Activated CD4-positive, alpha-beta memory T cell treated with anti-CD3 and anti-CD28 coated beads for 36 hours (primary cell): ENCODE measurements at places on chromosomes 1 and 21. TPM values are rescaled to one million over a fixed set of nuclear protein-coding genes. Genes with fewer than 3 reads are reported as not detected.

GRCh38 chr1:213723187-213723586 is 264.6 kb upstream of the PROX1 start:
- DNase-seq, result no peak

DNA sequence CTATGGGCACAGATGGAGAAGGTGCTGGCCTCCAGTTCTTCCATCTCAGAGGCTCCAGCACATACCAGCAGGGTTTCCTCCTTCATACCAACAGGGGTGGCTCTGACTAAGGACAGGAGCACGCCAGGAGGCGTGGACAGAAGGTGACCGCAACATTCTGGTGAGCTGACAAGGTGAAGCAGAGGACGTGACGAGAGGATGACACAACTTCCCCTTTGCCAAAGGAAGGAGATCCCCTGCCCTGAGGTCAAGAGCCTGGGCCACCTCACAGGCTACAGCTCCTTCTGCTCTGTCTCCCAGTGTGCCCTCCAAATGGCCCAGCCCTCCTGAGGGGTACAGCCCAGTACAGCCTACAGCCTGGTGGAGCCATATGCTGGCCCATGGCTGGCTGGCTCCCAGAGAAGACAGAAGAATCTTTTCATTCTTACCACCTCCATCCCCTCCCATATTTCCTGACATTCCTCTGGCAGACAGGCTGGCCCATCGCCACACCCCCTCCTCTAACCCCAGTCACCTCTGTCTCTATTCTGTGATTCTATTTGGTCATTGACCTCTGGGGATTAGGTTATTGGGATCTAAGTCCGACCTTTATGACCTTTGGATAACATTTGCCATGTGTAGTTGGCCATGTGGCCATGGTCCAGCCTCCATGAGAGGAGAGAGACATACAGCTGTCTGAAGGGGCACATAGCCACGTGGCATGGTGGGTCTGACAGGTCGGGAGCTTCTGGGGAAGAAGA is 5.1 kb upstream of the LAMB3 start:
- peak; percentile 35 for DNase-seq

DNA sequence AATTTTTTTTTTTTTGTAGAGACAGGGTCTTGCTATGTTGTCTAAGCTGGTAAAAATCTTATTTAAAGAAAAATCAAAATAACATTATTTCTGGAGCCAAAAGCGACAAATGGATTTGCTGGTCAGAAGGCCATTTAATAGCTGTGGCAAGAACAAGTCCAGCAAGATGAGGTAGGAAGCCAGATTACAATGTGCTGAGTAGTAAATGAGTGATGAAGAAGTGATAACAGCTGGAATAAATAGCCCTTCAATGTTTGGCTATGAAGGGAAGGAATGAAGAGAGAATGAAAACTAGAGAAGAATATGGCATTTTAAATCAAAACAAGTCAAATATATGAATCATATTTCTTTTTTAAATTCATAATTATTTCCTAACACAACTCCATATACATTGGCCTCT is 34.5 kb downstream of the SYDE2 start:
- DNase-seq, result no peak

Gene CFHR3
- not detected for total RNA-seq
